HuH-7.5 (cell line): ENCODE measurements at places on chromosomes 16 and 17.

DNA sequence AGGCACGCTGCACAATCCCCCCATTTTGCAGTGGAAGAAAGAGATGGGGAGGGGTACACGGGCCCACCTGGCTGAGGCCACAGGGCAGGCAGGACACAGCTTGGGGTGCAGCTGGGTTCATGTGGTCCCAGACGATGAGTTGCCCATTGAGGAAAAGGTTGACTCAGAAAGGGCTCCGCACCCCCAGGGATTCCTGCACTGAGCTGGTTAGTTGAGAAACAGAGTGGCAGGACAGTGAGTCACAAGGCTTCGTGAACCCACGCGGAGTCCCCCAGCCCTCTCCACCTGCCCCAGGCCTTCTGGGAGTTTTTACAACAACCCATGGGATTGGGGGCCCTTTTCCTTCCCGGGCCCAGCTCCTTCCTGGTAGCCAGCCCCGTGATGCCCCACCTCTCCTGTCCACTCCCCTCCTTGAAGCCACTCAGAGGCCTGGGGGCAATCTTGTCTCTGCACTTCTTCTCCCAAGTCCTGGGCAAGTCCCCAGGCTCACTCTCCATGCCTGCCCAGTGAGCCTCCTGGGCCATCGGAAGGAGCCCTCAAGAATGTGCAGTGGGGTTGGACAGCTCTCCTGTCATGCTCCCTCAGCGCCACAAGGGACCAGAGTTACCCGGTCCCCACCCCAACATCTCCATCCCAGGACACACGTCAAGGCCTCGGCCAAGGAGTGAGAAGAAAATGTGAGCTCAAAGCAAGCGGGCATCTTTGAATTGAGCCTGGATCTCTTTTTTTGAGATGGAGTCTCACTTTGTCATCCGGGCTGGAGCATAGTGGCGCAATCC is 251.2 kb downstream of the PARN start:
- no peak for DNase-seq

DNA sequence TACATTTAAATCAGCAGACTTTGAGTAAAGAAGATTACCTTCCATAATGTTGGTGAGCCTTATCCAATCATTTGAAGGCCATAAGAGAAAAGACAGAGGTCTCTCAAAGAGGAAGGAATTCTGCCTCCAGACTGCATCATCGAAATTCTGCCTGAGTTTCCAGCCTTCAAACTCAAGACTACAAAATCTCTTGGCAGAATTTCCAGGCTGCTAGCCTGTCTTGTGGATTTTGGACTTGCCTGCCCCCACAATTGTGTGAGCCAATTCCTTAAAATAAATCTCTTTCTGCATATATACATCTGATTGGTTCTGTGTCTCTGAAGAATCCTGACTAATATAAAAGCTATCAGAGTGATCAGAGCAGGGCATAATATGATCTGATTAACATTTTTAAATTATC is 216.6 kb upstream of the CPHXL start:
- no peak for DNase-seq

DNA sequence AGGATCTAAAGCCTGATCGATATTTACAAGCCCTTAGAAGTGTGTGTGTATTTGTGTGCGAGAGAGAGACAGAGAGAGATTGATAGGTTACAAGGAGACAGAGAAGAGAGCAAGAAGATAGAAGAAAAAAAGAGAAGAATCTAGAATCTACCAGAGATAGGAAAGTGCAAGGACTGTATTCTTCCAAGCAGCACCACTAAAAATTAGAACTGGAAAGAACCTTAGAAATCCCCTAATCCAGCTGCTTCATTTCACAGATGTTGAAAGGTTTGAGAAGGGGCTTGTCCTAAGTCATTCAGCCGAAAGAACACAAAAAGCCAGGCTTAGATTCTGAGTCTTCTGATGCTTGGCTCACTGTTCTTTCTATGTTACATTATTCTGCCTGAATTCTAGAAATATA is 92.2 kb downstream of the HS3ST3A1 start:
- DNase-seq: no peak

DNA sequence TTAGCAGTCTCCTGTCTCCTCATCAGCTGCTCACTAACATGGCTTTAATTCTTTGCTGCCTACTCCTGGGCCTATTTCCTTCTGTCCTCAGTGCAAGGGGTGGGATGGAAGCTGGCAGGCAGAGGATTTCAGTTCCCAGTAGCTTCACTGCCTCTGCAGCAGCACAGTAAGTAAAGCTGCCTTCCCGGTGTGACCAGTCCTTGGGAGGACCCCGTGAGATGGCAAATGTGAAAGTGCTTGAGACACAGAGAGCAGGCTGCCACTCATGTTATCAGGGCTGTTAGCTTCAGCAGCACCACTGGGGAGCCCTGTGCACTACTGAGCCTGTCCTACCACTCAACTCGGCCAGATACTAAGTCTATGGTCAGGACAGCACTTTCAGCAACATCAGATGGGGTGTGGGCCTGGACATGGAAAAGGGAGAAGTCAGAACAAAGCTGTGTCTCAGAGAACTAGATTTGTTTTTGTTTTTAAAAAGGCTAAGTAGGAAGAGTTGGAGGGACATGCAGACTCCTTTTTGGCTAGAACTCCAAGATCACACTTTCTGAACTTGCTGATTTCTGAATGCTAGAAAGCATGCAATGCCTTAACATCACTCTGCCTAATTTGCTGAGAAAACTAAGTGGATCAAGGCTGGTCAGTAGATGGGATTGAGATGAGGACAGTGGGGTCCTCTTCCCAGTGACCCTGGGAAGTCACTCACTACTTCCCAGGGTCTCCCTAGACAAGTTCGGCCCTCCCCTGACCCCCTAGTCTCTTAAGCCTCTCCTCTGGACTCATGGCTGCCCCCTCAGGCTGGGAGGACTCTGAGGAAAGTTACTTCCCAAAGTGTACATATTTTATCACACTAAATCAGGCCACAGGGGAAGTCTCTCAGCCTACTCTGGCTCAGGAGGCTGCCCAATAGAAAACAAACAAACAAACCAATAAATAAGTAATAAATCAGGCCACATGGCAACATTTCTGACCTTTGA is 1.1 kb downstream of the ACSF2 start:
- peak; percentile 82 for DNase-seq

GRCh38 chr16:4370570-4371356 is 885 bp upstream of the VASN start:
- DNase-seq: no peak

- no peak for DNase-seq
Observed at GRCh38 chr16:12235110-12235509, 258.6 kb downstream of the SNX29 start.

DNA sequence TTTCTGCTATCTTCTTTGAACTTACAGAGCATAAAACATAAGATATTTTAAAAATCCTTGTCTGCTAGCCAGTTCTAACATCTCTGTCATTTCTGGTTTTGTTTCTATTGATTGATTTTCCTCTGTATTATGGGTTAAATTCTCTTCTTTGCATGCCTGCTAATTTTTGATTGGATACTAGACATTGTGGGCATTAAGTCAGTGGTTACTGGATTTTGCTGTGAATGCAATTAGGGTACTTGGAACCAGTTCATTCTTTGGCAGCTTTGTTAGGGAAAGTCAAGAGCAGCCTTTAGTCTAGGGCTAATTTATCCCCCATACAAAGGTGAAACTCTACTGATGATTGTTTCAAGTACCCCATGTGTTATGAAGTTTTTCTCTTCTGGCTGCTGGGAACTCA is 127.0 kb upstream of the NACA2 start:
- no peak for DNase-seq

DNA sequence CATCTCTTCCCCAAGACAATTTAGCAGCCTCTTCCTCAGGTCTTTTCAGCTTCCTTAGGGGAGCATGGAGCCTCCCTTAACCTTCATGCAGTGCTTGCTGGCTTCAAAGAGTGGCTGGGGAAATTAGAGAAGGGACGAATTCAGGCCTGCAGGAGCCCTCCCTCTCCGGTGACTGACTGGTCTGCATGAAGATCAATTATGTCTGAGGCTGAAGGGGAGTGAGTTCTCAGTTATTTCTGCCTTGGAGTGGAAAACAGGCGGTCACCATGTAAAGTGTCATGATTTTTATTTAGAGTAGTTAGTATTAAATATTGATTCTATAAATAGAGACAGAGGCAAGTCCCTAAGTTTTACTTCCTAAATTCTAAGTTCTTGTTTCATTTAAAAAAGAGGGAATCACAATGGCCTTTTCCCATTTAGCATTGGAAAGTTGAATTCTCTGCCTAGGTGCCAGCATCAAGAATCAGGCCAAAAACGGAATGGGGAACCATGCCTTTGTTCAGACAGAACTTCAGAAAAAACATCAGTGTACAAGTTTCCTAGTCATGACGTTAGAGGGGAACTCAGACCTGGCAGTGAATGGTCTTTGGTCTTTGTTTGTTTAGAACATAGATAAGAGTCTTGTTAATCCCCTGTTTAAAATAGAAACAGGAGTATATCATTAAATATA is 4.4 kb downstream of the GABARAPL2 start:
- DNase-seq: no peak

- DNase-seq: peak; percentile 36
Observed at GRCh38 chr17:62111562-62112171, 46.6 kb upstream of the MED13 start.

- DNase-seq: no peak
Observed at GRCh38 chr16:68072038-68072695, 13.0 kb upstream of the NFATC3 start.

DNA sequence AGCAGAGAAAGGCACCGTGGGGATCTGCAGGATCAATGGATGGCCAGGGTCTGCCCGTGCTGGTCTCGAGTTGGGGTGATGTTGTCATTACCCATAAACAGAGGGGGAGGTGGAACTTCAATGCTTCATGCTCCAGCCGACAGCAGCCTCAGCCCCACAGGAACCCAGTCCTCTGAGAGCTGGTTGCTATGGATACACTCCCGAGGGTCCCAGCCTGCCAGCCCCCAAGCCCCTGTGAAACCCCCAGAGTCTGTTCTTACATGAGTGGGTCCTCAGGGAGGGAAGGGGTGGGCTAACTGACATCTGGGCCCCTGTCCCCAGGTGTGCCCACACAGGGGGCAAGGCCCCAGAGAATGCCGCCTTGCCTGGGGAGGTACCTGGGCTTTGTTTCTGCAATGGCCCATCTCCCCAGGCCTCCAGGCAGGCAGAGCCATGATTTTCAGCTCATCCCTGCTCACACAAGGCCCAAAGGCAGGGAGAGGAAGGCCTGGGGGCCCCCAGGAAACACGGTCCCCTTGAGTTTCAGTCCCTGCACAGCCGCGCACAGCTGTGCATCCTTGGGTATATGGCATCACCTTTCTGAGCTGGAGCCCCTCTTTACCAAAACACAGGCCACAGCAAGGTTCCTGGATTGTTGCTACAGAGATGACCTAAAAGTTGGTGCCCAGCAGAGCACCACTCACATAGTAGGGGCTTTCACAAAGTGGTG is 223.7 kb downstream of the ZNF423 start:
- DNase-seq: no peak

- DNase-seq: no peak
Observed at GRCh38 chr17:75252039-75252816, 9.2 kb downstream of the GGA3 start.

- DNase-seq: no peak
Observed at GRCh38 chr17:58504826-58505351, 9.5 kb downstream of the MTMR4 start.

DNA sequence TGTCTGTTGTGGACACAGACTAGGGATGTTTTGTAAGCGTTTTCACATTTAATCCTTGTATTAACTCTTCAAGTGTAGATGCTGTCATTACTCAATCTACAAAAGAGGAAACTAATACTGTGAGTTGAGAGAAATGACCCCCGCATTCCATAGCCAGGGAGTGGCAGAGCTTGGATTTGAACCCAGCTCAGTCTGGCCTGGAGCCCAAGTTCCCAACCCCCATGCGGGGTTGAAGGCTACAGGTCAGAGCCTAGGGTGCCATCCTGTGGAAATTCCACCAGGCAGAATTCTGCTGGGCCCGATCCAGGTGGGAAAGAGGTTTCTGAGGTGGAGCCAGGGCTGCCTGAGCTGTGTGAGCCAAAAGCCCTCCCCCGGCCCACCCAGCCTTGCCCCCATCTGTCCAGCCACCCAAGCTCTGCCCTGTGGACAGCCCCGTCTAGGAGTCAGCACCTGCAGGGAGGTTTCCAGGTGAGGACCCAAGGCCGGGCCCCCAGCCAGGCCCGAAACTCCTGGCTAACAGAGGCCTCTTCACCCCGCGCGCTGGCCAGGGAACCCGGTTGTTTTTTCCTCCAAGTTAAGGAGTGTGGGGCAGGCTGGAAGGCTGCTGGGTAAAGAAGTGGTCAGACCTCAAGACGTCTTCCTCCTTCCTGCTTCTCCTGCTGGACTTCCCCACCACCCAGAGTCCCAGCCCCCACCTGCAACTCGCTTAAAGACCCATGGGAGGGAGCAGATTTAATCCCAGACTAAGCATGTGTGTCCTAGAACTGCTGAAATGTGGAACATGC is 5.7 kb downstream of the MMP15 start:
- no peak for DNase-seq

DNA sequence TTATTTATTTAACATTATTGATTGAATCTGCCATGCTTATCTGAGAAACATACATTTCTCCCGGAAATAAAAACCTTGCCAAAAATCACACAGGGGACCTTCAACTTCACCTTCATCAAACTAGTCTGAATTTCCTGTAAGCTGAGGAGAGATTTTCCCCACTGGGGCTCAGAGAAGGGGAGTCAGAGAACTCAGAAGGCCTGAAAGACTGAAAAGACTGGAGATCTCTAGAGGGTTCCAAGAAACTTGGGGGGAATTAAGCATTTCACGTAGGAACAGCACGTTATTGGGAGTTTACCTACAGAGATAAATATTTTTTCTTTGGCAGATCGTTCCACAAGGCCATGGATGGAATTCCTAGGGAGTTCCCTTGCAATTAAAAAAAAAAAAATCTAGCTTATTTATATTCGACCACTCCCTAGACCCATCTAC is 528 bp upstream of the NOL11 start:
- DNase-seq: no peak

GRCh38 chr17:72898725-72899124 is 193.8 kb downstream of the SLC39A11 start:
- DNase-seq: no peak

- no peak for DNase-seq
Observed at GRCh38 chr17:77403854-77404253, 263.1 kb downstream of the SEC14L1 start.

DNA sequence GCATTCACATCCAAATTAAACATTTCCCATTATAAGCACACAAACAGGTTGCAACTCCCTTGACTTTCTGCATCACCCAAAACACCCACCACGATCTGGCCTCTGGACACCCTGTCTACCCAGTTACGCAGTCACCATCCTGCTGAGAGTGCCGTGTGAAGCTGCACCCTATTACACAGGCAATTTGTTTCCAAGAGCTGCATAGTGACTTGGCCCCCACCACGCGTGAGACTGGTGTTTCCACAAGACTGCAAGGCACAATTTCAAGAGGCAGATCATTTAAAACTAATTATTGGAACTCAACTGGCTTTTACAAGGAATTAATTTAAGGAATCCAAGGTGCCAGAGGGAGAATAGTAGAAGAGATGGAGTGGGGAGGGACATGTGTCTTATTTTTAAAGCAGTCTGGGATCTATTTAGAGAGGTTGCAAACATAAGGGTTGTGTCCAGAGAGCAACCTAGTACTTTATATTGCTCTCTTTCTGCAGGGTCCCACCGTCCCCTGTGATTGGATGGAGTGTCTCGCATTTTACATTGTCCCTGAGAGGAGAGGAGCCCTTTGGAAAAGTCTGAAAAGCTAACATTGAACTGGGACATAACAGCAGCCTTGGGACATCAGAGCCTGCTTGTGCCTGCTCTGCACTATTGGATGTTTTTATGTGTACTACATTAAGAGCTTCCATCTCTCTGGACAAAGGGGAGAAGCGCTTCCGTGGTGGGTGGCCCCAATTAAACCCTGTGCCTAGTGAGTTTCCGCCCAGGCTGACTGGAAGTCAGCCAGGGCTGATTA is 8.7 kb upstream of the ADAMTS18 start:
- DNase-seq: no peak

GRCh38 chr17:43860077-43860725 is 13.2 kb downstream of the CD300LG start:
- DNase-seq: no peak
